Effector memory CD8-positive, alpha-beta T cell (primary cell): ENCODE measurements at places on chromosomes 12 and 14.

GRCh38 chr12:20367583-20368113 lies 689 bp upstream of the PDE3A start:
- DNase-seq = no peak
- no peak overlapping the region for H3K27ac ChIP-seq
- H3K4me1 ChIP-seq = no peaks in the 10 kb centered on the region
- H3K27me3 ChIP-seq = peaks cover 36% of the 10 kb centered on the region
- peaks cover 4% of the 10 kb centered on the region for H3K36me3 ChIP-seq

DNA sequence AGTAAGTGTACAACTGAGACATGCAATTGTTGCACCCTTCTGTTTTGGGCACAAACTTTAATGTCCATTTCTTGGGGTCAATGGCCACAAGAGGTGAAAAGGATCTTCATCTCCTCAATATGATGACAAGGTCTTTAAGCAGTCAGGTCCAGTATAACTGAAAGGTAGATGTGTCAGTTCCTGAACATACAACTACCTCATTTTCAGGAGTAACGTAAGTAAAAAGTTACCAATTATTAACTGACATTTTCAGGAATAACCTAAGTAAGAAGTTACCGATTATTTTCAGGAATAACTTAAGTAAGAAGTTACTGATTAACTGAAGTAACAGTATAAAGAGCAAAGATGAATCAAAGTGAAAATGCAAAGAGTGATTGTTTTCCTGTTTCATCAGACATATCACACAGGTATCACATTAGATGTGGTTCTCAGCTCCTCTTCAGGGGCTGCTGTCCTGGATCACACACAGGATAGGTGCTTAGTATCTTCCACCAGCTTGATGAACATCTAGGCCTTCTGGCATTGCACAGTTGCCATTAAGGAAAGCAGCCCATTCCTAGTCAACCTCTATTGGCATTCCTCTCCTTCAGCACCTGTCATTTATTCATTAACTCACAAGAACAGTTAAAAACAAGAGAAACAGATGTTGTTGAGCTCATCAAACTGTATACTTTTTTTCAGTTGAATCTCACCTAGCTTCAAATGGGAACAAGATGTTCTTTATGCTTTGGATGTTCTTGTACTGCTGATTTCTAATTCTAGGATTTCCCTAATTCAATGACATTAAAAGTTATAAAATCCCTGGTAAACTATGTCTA lies 200.0 kb downstream of the FOXG1 start:
- no peak overlapping the region for H3K27ac ChIP-seq
- no peak for DNase-seq
- H3K36me3 ChIP-seq = no peaks in the 10 kb centered on the region
- no peak overlapping the region for H3K4me3 ChIP-seq
- H3K27me3 ChIP-seq = no peaks in the 10 kb centered on the region
- H3K4me1 ChIP-seq = no peaks in the 10 kb centered on the region

DNA sequence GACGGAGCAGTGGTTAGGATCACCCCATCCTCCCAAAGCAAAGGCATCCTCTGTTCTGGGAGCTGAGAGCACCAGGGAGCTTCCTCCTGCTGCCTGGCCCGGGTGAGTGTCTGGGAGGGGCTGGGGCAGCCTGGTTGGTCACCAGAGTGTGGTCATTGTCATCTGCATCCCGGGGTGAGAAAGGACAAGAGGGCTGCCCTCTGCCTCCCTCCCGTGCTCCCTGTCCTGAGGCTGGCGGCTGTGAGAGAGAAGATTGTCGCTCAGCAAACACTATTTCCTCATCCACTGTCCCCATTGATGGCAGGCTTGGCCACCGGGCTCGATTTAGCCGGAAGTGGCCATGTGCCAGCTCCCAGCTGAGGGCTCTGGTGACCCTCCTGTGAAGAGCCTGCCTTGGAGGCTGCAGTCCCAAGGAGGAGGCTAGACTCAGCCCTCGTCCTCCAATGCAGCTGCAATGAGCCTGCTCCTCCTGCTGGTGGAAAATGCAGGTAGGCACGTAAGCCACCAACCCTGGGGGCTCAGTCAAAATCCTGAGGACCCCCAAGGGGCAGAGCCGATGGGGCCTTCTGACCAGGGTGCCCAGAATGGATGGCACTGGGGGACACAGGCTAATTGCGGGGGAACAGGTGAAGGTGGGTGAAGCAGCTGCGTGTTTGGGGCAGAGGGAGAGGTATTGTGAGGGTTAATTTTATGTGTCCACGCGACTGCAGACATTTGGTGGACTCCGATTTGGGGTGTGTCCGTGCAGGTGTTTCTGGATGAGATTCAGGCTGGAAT lies 155.7 kb downstream of the KIF26A start:
- H3K4me1 ChIP-seq = no peaks in the 10 kb centered on the region
- H3K27ac ChIP-seq = peak overlapping the region; percentile 67
- peaks cover 36% of the 10 kb centered on the region for H3K27me3 ChIP-seq
- DNase-seq = no peak
- H3K4me3 ChIP-seq = no peak overlapping the region

DNA sequence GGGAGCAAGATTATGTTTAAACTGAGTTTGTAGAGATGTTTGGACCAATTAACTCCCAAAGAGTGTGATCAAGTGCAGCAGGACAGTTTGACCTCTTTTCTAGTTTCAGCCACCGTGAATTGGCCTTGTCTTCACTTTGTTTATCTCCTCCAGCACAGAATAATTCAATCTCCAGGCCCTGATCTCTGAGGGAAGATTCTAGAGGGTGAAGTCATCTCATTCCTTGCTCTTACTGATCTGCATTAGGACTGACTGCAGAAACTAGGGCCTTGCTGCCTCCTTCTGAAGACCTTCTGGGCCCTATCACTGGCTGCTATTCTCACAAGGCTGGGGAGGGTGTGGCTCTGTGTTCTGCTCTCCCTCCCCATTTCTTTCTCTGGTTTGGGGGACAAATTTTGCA lies 29.4 kb downstream of the C12orf75 start:
- no peak overlapping the region for H3K27ac ChIP-seq
- peaks cover 43% of the 10 kb centered on the region for H3K4me1 ChIP-seq
- H3K27me3 ChIP-seq = no peaks in the 10 kb centered on the region
- H3K4me3 ChIP-seq = no peak overlapping the region
